Fibroblast of lung (primary cell): ENCODE measurements at places on chromosomes 1 and 21. TPM values are rescaled to one million over a fixed set of nuclear protein-coding genes. Genes with fewer than 3 reads are reported as not detected.

GRCh38 chr1:198669023-198669698, 30.3 kb downstream of the PTPRC start:
- DNase-seq = peak; percentile 98

DNA sequence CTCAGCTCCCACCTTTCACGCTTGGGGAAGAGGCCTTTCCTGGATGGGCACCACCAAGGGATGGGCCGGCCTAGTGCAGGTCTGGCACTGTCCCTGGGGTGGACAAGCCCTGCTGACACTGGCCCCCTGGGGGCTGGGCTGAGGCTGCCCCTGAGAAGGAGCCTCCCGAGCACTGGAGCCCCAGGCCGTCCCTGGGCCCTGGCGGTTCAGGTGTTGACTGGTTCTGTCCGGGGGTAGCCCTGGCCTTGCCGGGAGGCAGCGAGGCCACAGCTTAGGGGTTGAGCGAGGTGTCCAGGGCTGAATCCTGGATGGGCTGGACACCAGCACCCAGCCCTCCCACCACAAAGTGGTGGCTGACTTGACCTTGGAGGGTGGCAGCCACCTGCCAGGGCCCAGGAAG, 49.7 kb upstream of the ACTRT2 start:
- DNase-seq = no peak

The LAMC2 gene
- 0.66 and 3.9 TPM in 2 replicates for polyA plus RNA-seq

- peak; percentile 66 for DNase-seq
Observed at GRCh38 chr1:43934101-43934985, 742 bp downstream of the ARTN start.

The NPL gene
- 1.4 and 2.3 TPM in 2 replicates for polyA plus RNA-seq

- no peak for DNase-seq
Observed at GRCh38 chr21:34022627-34023335, 50.6 kb upstream of the MRPS6 start.

The PLEKHN1 gene
- polyA plus RNA-seq = 0.41 and 0.44 TPM in 2 replicates

DNA sequence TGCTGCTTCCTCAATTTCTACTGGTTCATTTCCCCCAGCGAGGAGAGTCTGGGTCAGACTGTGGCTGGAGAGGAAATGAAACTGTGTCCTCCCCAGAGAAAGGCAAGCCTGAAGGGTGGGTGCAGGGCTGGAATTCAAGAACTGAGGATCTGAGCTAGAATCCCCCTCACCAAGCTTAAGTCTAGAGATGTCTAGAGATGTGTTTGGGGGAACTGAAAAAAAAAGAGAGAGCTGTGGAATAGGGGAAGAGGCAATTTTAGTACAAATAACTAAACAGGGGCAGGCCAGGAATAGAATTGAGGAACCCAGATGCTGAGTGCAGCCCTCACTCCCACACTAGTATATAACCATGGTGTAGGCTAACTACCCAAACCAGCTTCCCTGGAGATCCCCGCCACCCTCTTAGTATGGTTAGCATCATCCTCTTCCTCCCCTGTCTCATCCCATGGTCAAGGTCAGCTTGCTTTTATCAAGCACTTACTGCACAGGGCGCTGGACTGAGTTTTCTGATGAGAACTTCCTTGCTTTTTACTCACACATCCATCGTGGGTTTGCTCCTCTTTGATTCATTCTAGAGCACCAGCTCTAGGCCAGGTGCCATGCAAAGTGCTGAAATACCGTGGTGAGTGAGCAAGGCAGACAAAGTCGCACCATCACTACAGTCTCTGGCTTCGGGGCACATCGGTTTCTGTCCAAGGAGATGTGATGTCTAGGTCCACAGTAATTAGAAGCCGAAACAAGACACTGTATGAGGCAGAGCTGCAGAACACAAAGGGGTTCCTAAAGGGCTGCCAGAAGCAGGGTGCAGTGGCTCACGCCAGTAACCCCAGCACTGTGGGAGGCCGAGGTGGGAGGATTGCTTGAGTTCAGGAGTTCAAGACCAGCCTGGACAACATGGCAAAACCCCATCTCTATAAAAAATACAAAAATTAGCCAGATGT, 112.9 kb upstream of the IPO9 start:
- no peak for DNase-seq

The HSD3B1 gene
- polyA plus RNA-seq = not detected in 2 replicates

DNA sequence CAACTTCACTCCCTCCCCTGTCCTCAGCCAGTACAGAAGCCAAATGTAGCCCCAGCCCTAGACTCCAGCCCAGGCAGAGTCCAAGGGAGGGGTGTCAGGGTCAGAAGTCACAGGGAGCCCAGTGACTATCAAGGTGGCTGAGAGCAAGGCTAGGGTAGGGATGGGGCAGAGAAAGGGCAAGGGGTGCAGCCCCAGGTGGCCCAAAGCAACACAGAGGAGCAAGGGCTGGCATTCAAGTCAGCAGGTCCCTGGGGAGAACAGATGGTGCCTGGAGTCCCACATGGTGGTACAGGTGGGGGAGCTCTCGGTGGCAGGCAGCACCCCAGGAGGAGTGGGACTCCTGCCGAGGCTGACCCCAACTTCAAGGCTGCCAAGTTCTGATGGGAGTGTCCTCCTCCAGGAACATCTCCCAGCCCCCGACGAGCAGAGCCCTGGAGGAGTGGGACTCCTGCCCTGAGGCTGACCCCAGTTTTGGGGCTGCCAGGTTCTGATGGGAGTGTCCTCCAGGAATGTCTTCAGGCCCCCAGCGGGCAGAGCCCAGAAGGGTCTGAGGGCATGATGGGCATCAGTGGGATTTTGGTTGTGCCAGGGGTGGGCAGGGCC, 3.7 kb upstream of the DVL1 start:
- DNase-seq = no peak

The RORC gene
- polyA plus RNA-seq = not detected in 2 replicates

The LCE3E gene
- not detected in 2 replicates for polyA plus RNA-seq

The HSD3B2 gene
- polyA plus RNA-seq = not detected in 2 replicates

The RAB42 gene
- polyA plus RNA-seq = 2.7 and 3.4 TPM in 2 replicates

- DNase-seq = peak; percentile 48
Observed at GRCh38 chr1:8597455-8597854, 220.0 kb downstream of the RERE start.

- peak; percentile 26 for DNase-seq
Observed at GRCh38 chr1:234743791-234744611, 134.0 kb upstream of the IRF2BP2 start.

DNA sequence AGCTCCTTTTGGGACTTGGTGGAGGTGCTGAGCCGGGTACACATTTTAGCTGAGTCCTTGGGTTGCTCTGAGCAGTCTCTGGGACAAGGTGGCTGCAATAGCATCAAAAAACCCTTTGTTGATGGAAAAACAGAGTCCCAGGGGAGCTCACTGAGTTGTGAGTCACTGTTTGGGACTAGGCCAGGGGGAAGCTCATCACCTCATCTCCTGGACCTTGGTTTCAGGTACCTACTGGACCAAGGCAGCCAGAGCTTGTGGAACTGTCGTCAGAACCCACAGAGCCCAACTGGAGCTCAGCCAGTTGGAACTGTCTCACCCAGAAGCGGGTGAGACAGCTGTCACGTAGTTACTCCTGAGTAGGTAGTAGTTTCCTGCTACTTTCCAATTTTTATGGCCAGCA, 146.7 kb downstream of the HLX start:
- no peak for DNase-seq

DNA sequence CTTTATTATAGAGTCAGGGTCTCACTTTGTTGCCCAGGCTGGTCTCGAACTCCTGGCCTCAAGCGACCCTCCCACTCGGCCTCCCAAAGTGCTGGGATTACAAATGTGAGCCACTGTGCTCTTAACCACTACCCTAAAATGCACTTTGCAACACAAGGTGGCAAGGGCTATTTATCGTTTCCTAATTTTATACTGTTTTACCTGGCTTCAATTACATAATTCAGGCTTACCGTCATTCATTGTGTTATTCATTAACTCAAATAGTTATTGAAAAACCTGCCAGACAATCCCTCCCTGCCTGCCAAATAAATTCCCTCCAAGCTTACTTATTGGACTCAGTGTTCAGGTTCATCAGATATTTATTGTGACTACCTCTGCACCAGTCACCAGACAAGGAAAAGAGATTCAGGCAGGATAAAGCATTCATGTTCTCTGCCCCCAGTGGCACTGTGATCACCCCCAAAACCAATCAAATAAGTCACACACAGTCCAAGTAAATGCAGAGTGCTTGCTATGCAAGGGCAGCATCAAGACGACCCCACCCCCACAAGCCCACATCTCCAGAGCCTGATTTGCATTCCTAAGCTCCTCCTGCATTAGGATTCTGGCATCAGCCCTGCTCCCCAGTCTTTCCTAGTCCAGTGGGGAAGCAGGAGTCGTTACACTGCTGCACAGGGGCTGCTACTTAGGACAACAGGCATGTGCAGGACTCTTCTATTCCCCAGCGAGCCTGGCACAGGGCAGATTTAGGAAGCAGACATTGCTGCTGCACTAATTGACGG, 8.1 kb downstream of the PAQR7 start:
- no peak for DNase-seq

The NTNG1 gene
- polyA plus RNA-seq = 0.82 and 12.5 TPM in 2 replicates

The PRRX1 gene
- polyA plus RNA-seq = 264 and 349 TPM in 2 replicates

The LEMD1 gene
- polyA plus RNA-seq = not detected in 2 replicates
